ENCODE measurements at places on chromosomes 1 and 21.

DNA sequence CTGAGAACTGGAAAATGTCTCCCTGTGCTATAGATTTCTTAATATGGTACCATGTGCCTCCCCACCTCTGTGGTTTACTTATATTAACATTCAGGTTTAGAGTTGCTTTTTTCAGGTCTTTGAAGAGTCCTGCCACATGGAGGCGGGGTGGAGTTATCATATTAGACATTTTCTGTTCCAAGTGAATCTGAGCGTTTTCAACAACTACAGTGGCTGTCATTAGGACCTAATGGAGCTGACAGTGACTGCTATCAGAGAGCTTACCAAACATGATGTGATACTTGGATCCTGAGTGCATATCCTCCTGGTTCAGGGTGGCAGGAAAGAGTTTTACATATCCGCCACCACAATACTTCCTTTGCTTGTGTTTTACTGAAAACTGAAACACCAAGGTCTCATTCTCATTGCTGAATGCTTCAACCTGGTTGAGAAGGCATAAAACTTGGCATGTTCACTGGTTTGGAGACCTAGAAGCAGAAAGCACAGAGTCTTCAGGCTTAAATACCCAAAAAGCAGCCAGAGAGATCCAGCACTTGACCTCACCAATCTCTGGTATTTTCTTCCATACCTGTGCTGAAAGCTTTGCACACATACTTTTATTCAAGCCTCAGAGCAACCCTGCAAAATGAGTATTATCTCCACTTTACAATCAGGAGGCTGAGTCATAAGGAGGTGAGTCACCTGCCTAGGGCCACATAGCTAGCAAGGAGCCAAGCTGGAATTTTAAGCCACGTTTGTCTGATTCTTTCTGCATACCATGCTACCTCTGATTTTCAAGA, 47.4 kb upstream of the OSBPL9 start:
- peak; percentile 5 for DNase-seq

- DNase-seq = no peak
Observed at GRCh38 chr1:181816608-181817007, 244.9 kb downstream of the ZNF648 start.

- DNase-seq = no peak
Observed at GRCh38 chr21:41149199-41149598, 18.8 kb upstream of the BACE2 start.

- DNase-seq = no peak
Observed at GRCh38 chr1:12206792-12207424, 22.9 kb upstream of the VPS13D start.

- DNase-seq = no peak
Observed at GRCh38 chr1:14723401-14723800, 124.9 kb downstream of the KAZN start.

DNA sequence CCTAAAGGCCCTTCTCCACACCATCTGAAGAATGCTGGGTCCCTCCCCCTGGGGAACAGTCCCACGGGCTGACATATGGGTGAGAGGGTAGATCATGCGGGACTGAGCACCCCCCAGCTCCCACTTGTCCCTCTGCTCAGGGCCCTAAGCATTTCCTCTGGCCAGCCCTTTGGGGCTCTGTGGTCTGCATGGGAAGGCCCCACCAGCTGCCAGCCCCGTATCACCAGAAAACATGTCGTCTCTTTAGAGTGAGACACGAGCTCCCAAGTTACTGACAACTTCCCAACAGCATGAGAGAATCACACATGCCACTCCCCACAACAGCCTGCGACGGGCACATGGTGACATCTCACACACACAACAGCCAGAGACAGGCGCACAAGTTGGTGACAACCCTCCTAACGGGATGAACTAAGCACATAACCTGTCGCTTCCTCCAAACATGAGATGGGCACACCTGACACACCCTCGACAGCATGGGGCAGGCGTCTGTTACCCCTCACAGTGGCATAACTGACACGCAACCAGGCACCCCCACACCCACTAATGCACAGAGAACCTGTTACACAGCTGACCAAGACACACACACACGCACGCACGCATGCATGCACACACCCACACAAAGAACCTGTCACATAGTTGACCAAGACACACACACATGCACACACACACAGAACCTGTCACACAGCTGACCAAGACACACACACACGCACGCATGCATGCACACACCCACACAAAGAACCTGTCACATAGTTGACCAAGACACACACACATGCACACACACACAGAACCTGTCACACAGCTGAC, 41.2 kb downstream of the AHDC1 start:
- DNase-seq = no peak

DNA sequence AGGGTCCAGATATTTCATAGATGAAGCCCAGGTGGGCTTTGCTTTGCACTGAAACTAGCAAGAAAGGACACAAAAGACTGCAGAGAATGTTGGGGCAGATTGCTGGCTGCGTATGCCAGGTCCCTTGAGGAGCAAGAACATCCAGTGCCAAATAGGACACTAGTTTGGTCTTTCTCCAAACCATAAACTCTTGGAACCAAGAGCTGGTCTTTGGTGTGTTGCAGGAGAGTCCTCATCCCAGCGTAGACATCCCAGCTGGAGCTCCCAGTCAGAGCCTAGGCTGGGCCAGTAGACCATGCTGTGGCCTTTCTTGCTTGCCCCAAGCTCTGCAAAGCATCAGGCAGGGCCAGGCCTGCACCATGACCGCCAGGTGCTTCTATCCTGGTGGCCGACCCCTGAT, 87.5 kb downstream of the ATP5PO start:
- no peak for DNase-seq

- no peak for DNase-seq
Observed at GRCh38 chr1:97499667-97500066, 421.2 kb downstream of the DPYD start.

DNA sequence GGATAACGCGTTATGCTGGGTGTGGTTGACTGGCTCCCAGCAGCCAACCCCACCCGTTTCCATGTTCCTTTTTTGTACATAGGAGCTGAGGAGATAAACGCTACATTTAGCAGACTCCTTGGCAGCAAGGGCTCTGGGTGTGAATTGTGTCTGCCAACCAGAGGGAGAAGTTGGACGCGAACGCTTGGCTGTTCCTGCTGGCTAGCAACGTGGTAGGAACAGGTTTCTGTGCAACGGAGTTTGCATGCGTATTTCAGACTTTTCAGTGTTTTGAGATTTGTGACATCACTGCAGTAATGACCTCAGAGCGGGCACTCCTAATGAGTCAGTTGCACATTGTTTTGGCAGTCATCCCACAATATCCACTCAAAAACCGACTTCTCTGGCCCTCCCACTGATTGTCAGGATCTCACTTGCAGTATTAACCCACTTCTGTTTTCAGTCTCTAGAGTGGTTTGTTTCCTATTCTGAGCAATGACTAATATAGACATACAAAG, 98.7 kb upstream of the RGS1 start:
- DNase-seq = no peak

- DNase-seq = no peak
Observed at GRCh38 chr1:42949312-42950115, 9.2 kb downstream of the SLC2A1 start.

DNA sequence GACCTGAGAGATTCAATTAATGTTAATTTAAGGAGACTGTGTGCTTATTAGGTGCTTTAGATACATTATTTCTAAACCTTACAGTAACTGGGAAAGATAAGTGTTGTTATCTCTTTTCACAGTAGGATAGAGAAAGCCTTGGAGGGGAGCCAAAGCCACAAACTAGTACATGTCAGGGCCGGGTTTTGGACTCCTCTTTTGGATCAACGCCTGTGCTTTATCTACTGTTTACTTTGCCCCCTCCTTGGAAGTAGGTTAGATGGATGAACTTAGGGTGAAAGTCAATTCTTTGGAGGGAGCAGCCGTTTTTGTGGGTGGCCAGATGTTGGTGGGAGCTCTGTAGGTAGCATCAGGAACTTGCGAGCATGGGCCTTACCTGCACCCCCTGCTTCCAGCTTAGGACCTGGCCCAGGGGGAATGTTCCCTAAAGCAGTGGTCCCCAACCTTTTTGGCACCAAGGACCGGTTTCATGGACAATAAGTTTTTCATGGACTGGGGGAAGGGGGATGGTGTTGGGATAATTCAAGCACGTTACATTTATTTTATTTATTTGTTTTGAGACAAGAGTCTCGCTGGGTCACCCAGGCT, 1.7 kb downstream of the HHAT start:
- DNase-seq = no peak

DNA sequence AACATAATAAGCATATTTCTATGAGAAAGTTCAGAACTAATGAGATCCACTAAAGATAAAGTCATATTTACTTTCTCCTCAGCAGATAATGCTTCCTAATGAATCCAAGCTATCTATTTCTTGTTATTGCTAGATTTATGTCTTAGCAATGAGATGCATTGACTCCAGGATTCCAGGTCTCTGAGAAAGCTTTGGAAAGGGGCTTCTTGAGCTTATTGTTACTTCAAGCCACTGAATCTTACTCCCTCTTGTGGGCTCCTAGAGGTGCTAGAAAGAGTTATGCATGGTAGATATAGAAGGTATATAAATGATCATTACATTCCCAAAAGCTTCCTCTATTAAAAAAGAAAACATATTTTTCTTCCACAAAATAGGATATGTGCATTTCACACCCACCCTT, 246.4 kb upstream of the ADAMTS5 start:
- DNase-seq = no peak

Data from activated gamma-delta T cell treated with Interleukin-2 at 50 U/mL for 16 hours (primary cell).